ENCODE measurements at places on chromosomes 3 and 15. TPM values are rescaled to one million over a fixed set of nuclear protein-coding genes. Genes with fewer than 3 reads are reported as not detected.

SPATA12 gene
- total RNA-seq, result 0.10 TPM

CPNE9 gene
- total RNA-seq, result 7.8 TPM

DNA sequence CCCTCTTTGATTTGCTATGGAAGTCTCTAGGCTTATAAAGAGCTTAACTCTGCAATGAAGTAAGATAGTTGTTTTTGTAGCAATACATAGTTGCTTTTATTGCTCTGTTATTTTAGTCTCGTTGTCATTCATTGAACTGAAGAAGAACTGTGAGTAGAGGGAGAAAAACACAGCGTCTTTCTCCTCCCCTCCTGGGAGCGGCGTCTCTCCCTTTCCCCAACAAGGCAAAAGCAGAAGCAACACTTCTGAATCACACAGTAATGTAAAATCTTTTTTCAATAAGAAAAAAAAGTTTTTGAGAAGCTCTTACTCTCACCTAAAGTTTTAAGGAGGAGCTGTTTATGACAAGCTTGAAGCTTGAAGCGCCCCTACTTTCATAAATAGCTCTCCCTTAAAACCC is 119.3 kb upstream of the SLC7A14 start:
- no peak for DNase-seq

DNA sequence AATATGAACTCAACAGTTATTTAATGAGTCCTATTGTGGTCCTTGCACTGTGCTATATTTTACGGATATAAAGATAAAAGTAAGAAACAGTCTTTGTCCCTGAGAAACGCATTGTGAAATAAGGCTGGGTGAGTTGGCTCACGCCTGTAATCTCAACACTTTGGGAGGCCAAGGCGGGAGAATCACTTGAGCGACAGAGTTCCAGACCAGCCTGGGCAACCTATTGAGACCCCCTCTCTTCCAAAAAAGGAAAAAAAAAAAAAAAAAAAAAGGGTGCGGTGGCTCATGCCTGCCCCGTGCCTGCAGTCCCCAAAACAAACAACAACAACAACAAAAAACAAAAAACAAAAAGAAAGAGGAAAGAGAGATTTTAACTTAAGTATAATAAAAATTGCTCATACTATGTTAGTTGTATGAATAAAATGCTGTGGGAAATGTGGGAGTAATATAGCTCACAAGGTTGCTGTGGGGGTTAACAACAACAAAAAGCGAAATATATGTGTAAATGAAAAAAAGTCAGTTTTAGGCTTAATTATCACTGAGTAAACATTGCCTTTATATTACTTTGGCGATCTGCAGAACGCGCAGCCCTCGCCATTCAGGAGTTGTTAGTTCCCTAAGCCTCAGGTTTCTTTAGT is 461 bp upstream of the FNDC3B start:
- peak; percentile 28 for DNase-seq

- DNase-seq, result no peak
Measured at GRCh38 chr15:96135166-96136093, 195.1 kb upstream of the NR2F2 start.

DNA sequence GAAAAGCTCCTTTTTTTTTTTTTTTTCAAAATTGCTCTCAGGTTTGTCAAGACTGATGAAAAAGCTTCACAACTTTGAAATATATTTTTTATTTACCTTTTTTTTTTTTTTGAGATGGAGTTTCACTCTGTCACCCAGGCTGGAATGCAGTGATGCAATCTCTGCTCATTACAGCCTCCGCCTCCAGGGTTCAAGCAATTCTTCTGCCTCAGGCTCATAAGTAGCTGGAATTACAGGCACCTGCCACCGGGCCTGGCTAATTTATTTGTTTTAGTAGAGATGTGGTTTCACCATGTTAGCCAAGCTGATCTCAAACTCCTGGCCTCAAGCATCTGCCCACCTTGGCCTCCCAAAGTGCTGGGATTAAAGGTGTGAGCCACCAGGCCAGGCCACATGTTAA is 1515.0 kb downstream of the OTOL1 start:
- peak; percentile 10 for DNase-seq

- DNase-seq, result no peak
Measured at GRCh38 chr15:86557018-86557550, 477.4 kb downstream of the AGBL1 start.

DNA sequence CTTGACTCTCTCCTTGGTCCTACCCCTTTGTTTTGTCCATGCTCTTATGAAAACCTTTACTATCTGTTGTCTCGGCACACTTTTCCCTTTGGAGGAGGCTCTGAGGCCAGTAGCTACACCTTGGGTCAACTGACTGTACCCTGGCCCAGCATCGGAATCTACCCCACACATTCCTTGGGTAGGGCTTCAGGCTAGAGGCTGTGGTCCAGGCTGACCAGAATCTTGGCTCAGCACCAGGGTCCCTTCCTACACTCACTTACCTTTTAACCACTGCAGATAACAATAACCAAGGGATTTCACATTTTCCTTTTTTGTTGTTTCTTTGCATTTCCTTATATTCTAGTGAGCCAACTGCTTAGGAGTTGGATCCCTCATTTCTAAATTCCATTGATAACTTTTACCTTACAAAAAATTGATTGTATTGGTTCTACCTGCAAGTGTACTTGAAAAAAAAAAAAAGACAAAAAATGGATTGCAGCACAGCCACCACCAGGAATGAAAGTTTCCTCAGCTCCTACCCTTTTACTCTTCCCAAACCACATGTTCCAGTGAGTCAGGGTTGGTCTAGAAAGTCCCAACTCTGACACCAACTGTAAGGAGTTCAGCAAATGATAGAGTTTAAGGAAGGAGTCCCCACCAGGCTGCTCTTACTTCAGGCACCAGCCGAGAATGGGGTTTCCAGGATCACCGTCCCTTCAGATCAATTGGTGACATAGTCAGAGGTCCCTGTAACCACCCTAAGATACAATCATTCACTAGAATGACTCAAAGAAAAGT is 95.6 kb downstream of the FBLN2 start:
- no peak for DNase-seq

PLAAT1 gene
- total RNA-seq, result 6.6 TPM

SLC22A14 gene
- total RNA-seq, result not detected

- no peak for DNase-seq
Measured at GRCh38 chr3:111846717-111847116, 12.3 kb upstream of the PHLDB2 start.

DNA sequence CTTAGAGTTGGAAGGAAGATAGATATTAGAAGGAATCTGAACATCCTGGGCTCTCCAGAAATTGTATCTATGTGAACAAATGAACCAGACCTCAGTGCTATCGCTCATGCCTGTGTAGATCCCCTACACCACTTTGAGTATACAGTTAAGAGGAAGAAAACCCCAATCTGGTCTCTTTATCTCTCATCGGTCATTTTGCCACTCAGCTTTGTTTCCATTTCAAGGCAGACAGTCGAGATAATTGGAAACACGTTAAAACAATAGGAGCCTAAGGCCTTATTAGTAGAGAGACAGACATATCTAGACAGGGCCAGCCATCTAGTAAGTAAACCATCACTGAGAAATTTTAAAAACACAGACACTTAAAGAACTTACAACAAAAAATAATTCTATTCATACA is 101.6 kb downstream of the MYLK start:
- no peak for DNase-seq

DNA sequence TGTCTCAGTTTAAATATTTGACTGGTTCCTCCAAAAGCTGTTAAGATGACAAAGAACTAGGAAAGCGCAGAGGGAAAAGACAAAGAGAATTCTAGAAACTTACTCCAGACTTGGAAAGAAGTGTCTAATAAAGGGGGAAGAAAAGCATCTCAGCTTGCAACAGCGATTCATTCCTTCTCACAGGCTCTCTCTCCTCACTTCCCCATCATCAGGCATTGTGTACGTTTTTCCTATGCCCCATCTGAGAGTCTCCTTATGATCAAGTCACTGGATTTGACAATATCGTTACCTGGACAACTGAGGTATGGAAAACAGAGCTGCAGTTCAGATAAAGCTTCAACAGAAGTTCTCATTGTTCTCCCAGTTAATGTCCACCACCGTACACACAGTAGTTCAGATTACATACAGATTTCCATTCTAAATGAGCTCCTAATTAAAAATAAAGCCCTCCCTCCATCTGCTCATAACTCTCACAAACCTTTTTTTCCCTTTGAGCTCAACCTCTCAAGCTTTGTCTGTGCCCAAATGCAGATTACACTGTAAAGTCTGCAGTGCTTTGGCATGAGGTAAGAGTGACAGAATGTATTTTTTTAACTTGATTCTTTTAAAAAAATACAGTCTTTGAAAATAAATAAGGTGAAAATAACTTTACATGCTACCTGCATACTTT is 254.4 kb upstream of the THBS1 start:
- no peak for DNase-seq

DNA sequence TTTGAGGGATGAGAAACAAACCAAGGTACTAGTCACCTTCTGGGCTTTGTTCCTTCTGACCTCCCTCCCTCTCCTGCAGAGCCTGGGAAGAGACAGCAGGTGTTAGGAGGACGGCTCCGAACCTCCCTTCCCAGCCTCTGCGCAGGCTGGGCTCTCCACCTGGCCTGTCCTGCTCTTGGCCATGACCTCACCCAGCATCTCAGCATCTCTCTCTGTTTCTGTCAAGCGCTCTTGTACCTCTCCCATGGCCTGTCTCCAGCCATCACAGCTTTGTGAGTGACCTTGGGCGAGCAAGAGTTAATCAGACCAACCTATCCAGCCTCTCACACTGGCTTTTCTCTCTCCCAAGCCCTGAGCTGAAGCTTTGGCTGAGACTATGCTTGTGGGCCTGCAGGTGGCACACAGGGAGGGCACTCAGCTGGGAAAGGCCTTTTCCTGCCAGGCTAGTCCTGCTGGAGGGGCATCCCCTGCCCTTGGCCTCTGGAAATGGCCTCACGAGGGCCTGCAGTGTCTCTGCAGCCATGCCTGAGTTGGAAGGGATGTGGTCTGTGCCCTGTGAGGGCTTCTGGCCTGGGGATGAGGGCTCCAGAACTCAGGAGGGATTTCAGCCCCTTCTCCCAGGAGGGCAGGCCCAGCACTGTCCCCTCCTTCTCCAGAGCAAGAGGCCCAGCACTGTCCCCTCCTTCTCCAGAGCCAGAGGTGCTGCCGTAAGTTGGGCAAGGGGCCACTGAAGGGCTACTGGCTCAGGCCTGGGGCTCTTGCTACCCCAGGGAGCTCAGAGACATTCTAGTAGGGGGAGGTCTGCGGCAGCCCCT is 2.1 kb downstream of the CHST13 start:
- DNase-seq, result no peak

- no peak for DNase-seq
Measured at GRCh38 chr15:80849308-80849707, 70.1 kb downstream of the CEMIP start.

DNA sequence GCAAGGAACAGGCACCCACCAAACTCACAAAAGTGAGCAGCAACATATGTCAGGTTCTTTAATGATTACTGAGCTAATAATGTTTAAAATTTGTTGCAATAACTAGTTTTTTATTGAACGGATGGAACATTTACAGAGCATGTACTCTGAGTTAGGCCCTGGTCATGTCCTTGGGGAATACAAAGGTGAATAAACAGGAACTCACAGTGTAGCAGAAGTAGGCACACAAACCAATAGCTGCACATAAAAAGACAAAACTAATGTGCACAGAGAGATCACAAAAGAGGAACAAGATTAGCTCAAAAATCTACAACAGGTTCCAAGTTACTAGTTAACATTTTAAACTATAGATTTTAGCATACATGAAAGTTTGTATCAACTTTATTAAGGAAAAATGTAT is 505.3 kb upstream of the PPP2R3A start:
- DNase-seq, result no peak

TMEM202 gene
- not detected for total RNA-seq

DNA sequence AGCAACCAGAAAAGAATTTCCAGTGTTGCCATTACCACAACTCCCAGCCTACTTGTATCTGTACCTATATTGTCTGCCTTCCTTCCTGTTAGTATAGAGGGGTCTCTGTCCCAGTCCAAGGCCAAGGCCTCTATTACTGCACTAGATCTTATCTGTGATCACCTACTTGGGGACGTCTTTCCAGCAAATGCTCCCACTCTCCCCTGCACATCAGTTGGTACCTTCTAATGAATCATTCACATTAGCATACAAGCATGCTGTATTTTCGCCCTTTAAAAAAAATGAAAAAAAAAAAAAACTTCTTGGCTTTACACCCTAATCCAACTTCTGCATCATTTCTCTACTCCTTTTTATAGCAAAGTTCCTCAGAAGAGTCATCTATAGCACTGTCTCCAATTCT is 4.8 kb upstream of the AVEN start:
- no peak for DNase-seq
